Fibroblast of lung (primary cell): ENCODE measurements at places on chromosomes 7 and 10. TPM values are rescaled to one million over a fixed set of nuclear protein-coding genes. Genes with fewer than 3 reads are reported as not detected.

PRRT4 gene
- 0.03 TPM in 2 replicates for polyA plus RNA-seq

AOAH gene
- polyA plus RNA-seq: not detected in 2 replicates

SORCS3 gene
- polyA plus RNA-seq: 0.06 TPM in 1 of 2 replicates, not detected in the other

DNA2 gene
- 2.6 and 5.7 TPM in 2 replicates for polyA plus RNA-seq

TAS2R16 gene
- not detected in 2 replicates for polyA plus RNA-seq

DYNC1I1 gene
- polyA plus RNA-seq: 0.30 and 0.44 TPM in 2 replicates

IRF5 gene
- 0.06 TPM in 1 of 2 replicates, not detected in the other for polyA plus RNA-seq

ADIRF gene
- 39.4 and 172 TPM in 2 replicates for polyA plus RNA-seq

SPDYE18 gene
- 0.07 and 0.11 TPM in 2 replicates for polyA plus RNA-seq

FRMD4A gene
- 58.3 and 63.6 TPM in 2 replicates for polyA plus RNA-seq

CNPY1 gene
- polyA plus RNA-seq: not detected in 2 replicates

TNS3 gene
- 52.9 and 74.4 TPM in 2 replicates for polyA plus RNA-seq

VWA2 gene
- polyA plus RNA-seq: 0.03 and 0.11 TPM in 2 replicates

AASS gene
- polyA plus RNA-seq: 8.6 and 8.8 TPM in 2 replicates

KAZALD1 gene
- polyA plus RNA-seq: 4.6 and 15.3 TPM in 2 replicates

PPP3CB gene
- 34.1 and 38.8 TPM in 2 replicates for polyA plus RNA-seq

SFTPD gene
- polyA plus RNA-seq: not detected in 2 replicates

MOGAT3 gene
- polyA plus RNA-seq: not detected in 2 replicates

GDF10 gene
- 6.2 and 16.2 TPM in 2 replicates for polyA plus RNA-seq

TDRD1 gene
- 0.03 and 0.22 TPM in 2 replicates for polyA plus RNA-seq

OPALIN gene
- polyA plus RNA-seq: not detected in 2 replicates

IDI2 gene
- polyA plus RNA-seq: not detected in 2 replicates

GALNT17 gene
- polyA plus RNA-seq: 0.01 TPM in 1 of 2 replicates, not detected in the other

HTR5A gene
- polyA plus RNA-seq: not detected in 2 replicates

SUN3 gene
- polyA plus RNA-seq: not detected in 2 replicates

SLC26A5 gene
- polyA plus RNA-seq: not detected in 2 replicates

DLG5 gene
- 15.3 and 22.9 TPM in 2 replicates for polyA plus RNA-seq

ZNF282 gene
- polyA plus RNA-seq: 6.8 and 7.4 TPM in 2 replicates
